ENCODE measurements at places on chromosomes 1 and 21. TPM values are rescaled to one million over a fixed set of nuclear protein-coding genes. Genes with fewer than 3 reads are reported as not detected.

- no peak for DNase-seq
- H3K27me3 ChIP-seq = no peaks in the 10 kb centered on the region
- no peaks in the 10 kb centered on the region for H3K36me3 ChIP-seq
These were observed 20.6 kb downstream of the ATPAF1 start for GRCh38 chr1:46647611-46648010.

- no peak for DNase-seq
- H3K27me3 ChIP-seq = no peaks in the 10 kb centered on the region
- no peak overlapping the region for H3K27ac ChIP-seq
- H3K4me3 ChIP-seq = peak overlapping the region; percentile 79
These were observed 1.5 kb downstream of the ERI3 start for GRCh38 chr1:44353604-44354003.

- H3K27ac ChIP-seq = no peak overlapping the region
- H3K36me3 ChIP-seq = peaks cover 6% of the 10 kb centered on the region
- peak overlapping the region; percentile 79 for H3K4me3 ChIP-seq
- peaks cover 8% of the 10 kb centered on the region for H3K4me1 ChIP-seq
These were observed 1.6 kb upstream of the KCND3 start for GRCh38 chr1:111990878-111991718.

- H3K27ac ChIP-seq = peak overlapping the region; percentile 0
- DNase-seq = peak; percentile 71
- H3K4me3 ChIP-seq = peak overlapping the region; percentile 28
- H3K27me3 ChIP-seq = no peaks in the 10 kb centered on the region
- peaks cover 31% of the 10 kb centered on the region for H3K4me1 ChIP-seq
- H3K36me3 ChIP-seq = peaks cover 11% of the 10 kb centered on the region
These were observed 119.2 kb downstream of the GALNT2 start for GRCh38 chr1:230186003-230186863.

GRCh38 chr1:157966031-157966537 lies 27.4 kb upstream of the KIRREL1 start:
- no peaks in the 10 kb centered on the region for H3K36me3 ChIP-seq
- peaks cover 77% of the 10 kb centered on the region for H3K4me1 ChIP-seq
- H3K27ac ChIP-seq = peak overlapping the region; percentile 33
- peak; percentile 85 for DNase-seq
- H3K4me3 ChIP-seq = peak overlapping the region; percentile 3

The ATAD3A gene
- total RNA-seq = 46.2 TPM

The S100A14 gene
- total RNA-seq = 106 TPM
